ENCODE measurements at places on chromosomes 6 and 20.

DNA sequence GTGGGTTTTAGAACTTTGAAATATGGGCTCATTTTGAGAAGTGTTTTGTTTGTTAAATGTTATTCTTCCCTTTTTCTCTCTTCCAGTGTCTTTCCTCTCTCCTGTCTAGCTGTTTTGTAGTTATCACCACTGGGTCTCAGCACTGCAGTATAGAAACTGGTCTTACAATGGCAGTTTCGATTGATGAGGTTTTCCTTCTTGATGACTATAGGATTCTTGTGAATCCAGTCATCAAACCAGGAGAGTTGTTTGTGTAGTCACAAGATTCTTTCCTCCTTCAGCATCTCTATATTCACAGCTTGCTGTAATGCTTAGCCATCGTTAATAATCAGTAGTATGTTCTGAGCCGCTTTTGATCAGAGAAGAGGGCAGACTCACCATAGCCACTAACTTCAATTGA, 172.3 kb downstream of the OGFRL1 start:
- DNase-seq = no peak

- no peak for DNase-seq
These were observed 8.4 kb upstream of the PPP1R14C start for GRCh38 chr6:150134280-150134920.

DNA sequence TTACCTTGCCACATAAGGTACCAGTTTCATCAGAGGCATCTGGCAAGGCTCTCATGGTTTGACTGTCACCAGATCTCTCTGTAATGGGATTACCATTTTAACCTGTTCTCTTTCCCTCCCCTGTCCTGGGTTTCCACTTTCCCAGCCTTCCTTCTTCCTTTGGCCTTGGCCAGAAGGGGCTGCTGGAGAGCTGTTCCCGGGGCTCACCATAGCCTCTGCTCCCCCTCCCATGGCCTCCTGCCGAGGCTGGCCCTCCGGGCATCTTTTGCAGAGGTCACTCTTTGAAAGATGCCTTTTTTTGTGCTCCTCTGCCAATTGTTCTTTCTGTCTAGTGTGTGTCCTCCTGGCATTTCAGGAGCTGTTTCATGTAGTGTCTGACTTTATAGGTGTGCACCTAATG, 100.7 kb upstream of the SCP2D1 start:
- no peak for DNase-seq

DNA sequence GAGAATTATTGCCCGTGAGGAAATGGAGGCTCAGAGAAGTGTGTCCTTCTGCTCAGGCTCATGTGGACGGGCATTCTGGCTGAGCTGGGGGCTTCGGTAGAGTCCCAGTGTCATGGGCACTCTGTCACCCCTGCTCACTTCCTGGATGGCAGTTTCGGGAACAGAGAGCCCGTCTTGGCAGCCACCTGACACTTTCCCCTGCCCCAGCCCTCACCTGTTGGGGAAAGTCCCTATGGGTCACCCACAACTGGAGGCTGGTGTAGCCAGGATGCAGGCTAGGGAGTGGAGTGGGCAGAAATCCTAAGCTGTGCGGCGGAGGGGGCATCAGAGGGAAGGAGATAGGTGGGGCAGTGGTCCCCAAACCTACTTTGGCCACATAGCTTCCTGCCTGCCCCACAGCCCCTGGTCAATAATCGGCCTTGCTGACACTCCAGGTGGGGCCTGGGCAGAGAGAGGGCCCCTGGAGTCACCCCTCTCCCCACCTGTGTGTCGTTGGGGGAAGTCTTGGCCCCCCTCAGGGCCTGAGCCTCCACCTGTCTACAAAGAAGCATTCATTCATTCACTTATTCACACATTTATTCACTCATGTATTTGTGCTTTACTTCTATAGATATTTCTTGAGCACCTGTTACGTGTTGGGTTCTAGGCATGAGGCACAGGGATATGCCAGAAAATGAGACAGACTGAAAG, 40.5 kb downstream of the SNAI1 start:
- no peak for DNase-seq

GRCh38 chr6:106508834-106509233, 120.5 kb downstream of the RTN4IP1 start:
- no peak for DNase-seq

DNA sequence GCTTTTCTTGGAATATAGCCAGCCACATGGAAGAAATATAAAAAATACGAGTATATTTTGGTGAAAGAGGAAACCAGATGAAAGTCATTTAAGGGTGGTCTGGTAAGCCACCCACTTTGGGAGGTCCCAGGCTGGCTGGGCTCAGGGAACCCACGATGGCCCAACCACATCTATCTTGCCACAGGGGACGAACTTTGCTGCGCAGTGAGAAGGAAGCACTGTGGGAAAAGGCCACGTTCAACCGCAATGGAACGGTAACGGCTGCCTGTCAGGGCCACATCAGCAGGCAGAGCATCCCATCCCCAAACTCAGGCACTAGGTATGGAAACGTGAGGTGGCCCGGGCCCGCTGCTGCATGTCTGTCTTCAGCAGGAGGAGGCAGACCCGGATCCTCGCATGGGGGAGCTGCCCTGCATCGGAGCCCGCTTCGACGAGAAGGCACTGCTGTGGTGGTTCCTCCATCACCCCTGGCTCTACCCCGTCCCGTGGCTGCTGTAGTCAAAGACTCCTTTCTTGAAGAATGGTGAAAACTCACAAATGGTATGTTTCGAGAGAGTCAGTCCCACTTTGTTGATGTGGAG, 300.4 kb downstream of the KIF16B start:
- no peak for DNase-seq

DNA sequence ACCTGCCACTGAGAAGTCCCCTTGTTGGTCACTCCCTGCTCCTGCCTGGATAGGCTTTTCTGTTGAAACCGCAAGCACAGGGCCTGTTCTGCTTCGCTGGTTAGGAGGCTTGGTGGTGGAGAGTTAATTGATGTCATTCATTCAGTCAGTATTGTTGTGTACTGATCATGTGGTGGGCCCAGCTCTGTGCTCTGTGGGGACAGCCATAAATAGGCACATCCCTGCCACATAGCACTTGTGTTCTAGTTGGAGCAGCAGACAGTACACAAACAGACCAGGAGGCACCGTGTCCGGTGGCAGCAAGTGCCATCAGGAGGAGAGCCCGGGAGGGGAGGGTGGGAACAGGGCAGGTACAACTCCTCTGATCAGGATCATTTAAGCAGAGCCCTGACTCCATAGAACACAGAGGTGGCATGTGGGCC, 155.2 kb upstream of the INSM1 start:
- no peak for DNase-seq

DNA sequence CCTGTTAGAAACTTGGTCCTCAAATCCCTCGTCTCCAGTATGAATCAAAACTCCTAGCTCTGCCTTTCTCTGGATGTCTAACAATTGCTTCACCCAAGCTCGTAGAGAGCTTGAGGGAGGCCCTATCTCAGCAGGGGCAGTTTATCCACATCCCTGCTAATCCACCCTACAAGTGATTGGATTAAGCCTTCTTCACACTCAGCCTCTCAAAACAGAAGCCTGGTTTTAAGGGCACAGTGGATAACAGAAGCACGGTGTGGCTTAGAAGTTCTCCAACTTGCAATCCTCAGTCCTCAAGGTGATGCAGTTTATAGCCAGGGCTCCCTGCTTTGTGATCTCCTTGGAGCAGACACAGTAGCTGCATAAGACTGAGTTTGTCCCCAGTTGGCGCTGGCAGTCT, 383.9 kb downstream of the KIF16B start:
- DNase-seq = no peak

DNA sequence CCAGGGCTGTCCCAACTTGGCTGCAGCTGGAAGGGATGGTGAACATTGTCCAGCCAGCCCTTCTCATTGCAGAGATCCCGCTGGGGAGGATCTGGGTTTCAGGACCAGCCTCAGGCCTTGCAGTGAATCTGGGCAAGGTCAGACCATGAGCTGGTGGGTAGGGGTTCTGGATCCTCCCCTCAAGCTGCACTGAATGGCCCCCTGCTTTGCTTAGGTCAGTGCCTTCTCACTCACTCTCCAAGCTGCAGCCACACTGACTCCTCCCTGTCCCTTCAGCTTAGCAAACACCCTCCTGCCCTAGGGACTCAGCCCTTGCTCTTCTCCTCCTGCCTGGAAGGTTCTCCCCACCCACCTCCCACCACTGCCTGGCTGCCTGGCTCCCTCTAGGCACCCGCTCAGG, 95.3 kb upstream of the KCNG1 start:
- DNase-seq = no peak

GRCh38 chr6:20830576-20830975, 296.3 kb downstream of the CDKAL1 start:
- no peak for DNase-seq

DNA sequence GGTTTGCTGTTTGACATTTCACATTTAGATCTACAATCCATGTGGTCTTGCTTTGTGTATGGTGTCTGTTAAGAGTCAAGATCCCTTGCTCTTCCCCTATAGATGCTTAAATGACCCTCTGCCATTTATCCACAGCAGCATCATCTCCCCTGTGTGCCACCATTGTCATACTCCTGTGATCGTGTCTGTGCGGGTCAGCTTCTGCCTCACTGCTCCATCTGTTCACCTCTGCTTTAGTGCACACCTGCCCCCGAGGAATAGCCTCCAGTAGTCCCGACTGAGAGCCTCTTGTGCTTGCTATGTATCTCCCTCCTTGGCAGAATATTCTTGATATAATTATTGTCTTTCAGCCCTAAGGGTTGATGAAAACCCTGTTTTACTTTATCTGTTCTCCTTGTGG, 551.2 kb downstream of the CDH26 start:
- DNase-seq = no peak

GRCh38 chr6:46324706-46325105, 153.9 kb upstream of the ENPP5 start:
- no peak for DNase-seq

DNA sequence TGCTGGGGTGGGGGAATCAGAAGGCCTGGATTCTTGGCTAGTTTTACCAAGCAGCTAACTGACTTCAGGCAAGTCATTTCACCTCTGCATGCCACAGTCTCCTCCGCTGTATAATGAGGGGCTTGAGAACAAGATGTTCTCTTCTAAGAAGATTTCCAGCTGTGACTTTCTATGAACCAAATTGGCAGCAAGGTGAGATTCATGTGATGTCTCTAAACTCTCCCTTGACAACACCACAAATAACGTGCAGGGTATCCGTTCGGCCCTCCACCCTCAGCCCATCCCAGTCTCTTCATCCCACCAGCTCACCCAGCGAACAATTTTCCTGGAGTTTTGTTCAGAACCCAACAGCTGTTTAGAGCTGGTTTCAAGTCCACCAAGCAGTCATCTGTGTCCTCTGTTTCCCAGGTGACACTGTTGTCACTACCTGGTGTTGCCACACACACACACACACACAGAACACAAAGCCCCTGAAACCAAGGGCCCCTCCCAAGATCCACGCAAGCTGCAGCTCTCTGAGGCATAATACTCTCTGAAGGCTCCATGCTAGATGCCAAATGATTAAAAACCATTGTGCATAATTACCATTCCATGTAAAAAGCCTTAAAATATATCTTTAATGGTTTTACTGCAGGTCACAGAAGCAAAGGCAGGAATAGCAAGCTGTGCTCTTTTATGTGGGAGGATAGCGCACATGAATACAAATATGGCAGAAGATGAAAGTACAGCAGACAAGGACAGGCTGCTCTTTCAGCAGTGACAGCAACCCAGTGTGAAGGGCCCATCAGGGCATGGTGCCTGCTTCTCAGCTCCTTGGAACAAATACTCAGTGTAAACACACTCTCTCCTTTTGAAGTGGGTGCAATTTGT, 48.2 kb downstream of the ARHGAP18 start:
- no peak for DNase-seq

- DNase-seq = no peak
These were observed 2.1 kb downstream of the APOBEC2 start for GRCh38 chr6:41055149-41055548.

Data from stimulated activated CD4-positive, alpha-beta T cell treated with anti-CD3 and anti-CD28 coated beads, TNF-alpha, amount 100 ng/mL, for 48 hours (primary cell).